ENCODE measurements at places on chromosomes 5 and 9. TPM values are rescaled to one million over a fixed set of nuclear protein-coding genes. Genes with fewer than 3 reads are reported as not detected.

GRCh38 chr9:107792596-107792995 lies 303.0 kb upstream of the KLF4 start:
- no peaks in the 10 kb centered on the region for H3K36me3 ChIP-seq
- H3K27me3 ChIP-seq = no peaks in the 10 kb centered on the region
- no peaks in the 10 kb centered on the region for H3K4me1 ChIP-seq
- H3K27ac ChIP-seq = no peak overlapping the region

DNA sequence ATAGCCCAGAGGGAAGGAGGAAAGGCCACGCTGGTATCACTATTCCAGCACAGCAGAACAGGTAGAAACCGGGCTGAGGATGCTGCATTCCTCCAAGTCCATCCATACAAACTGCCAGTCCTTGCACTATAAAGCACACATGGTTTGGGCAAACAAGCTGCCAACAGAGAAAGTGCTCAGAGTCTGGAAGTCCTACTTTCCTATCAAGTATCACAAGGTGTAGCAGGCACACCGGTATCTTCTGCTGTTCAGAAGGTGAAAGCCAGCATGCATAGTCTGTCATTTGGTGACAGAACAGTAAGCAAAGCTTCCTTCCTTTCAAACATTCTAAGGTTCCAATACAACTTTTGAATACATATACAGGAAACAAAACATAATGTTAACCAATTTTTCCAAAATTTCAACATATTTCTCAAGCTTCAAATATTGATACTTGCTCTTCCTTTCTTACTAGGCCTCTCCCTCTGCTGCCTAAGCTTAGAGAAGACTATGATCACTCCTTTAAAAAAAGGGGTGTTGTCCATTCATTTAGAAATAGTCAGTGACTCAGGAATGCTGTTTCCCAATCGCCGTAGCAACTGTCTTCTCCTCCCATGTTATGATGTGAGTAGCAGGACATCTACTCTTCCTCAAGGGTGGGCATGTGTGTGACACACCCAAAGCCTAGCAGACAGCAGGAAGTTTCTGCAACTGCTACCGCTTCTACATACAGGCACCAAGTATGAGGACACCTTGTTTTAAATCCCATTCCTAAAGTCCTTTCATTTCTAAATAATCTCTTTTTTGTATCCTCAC lies 14.7 kb downstream of the DIAPH1 start:
- H3K36me3 ChIP-seq = no peaks in the 10 kb centered on the region
- H3K27ac ChIP-seq = peak overlapping the region; percentile 80
- no peak overlapping the region for H3K4me3 ChIP-seq
- peak; percentile 74 for DNase-seq
- peaks cover 82% of the 10 kb centered on the region for H3K4me1 ChIP-seq
- H3K27me3 ChIP-seq = no peaks in the 10 kb centered on the region

DNA sequence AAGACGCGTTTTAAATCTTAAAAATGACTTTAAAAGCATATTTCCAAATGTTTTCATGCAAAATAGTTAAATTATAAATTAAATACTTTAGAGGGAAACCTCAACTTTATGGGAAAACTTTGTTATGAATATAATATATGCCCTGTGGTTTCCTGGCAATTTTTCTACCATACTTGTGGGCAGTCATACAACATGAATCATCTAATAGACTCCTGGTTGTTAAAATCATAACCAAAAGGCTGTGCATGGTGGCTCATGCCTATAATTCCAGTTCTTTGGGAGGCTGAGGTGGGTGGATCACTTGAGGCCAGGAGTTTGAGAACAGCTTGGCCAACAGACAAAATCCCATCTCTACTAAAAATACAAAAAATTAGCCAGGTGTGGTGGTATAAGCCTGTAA lies 18.2 kb downstream of the ATP10B start:
- no peak overlapping the region for H3K27ac ChIP-seq
- no peaks in the 10 kb centered on the region for H3K36me3 ChIP-seq
- no peak overlapping the region for H3K4me3 ChIP-seq
- DNase-seq = no peak

DNA sequence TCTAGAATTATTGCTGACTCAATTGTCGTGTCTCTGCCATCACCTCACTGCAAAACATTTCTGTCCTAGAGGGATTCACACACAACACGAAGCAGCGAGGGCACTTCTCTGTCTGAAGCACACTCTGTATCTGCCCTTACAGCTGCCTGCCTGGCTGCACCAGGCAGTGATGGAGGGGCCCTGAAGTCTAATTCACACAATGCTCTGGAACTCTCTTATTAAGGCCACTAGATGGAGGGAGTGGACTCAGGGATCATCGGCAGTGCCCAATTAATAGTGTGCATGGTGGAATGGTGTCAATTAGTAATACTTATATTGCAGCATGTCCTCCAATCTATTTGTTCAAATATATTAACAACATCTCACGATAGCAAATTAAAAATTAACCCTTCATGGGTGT lies 157.5 kb upstream of the MAP1B start:
- no peaks in the 10 kb centered on the region for H3K27me3 ChIP-seq
- DNase-seq = no peak
- H3K27ac ChIP-seq = no peak overlapping the region
- no peak overlapping the region for H3K4me3 ChIP-seq
- H3K36me3 ChIP-seq = no peaks in the 10 kb centered on the region

- peaks cover 4% of the 10 kb centered on the region for H3K4me1 ChIP-seq
- no peak for DNase-seq
- H3K27ac ChIP-seq = no peak overlapping the region
- H3K4me3 ChIP-seq = no peak overlapping the region
Observed at GRCh38 chr5:158976035-158976434, 123.7 kb downstream of the EBF1 start.

- no peak overlapping the region for H3K4me3 ChIP-seq
- no peaks in the 10 kb centered on the region for H3K27me3 ChIP-seq
- H3K4me1 ChIP-seq = peaks cover 22% of the 10 kb centered on the region
Observed at GRCh38 chr9:113654605-113655428, 191.3 kb downstream of the RGS3 start.

KIAA1958 gene
- polyA plus RNA-seq = 1.4 TPM

ALDH7A1 gene
- polyA plus RNA-seq = 7.8 TPM

FCN2 gene
- polyA plus RNA-seq = 0.07 TPM

SCGB3A2 gene
- polyA plus RNA-seq = not detected

NMUR2 gene
- not detected for polyA plus RNA-seq

Data from psoas muscle (tissue), 8 donors.